Activated CD4-positive, alpha-beta T cell treated with anti-CD3 and anti-CD28 coated beads, Interleukin-2, Interleukin-4, amounts not matched to agents 100 ng/mL and 50 ng/mL, durations not matched to agents 16 hours and 8 hours (primary cell): ENCODE measurements at places on chromosomes 1 and 21.

DNA sequence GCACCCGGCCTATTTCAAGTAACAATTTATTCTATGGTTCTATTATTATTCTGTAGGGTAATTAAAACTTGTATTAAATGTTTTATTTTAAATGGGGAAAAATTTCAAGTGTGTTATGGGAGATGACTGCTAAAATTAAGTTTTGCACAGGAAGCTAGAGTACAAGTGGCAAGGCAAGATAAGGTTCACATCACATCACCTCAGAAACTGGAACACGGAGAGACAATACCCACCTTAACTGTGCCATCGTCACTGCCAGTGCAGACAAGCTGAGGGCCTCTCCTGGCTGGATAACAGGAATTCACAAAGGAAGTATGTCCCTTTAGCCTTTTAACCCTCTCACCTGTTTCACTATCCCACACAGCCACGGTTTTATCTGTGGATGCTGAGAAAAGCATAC lies 7.6 kb downstream of the SNRNP40 start:
- DNase-seq, result no peak

DNA sequence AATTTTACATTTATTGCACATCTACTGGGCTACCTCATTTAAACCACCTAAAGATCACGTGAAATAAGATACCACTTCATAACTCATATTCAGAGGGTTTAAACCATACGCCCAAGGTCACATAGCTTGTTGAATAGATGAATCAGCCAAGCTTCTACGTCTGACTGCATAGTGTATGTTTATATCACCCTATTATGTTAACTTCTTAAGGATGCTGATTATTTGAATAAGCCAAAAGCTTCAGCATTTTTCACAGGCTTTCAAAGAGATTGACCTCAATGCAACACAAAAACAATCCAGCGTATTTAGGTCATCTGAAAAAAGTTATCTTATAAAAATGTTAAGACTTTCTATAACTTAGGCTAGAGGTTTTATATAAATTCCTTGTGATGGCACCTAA lies 373.8 kb downstream of the TGFB2 start:
- DNase-seq, result no peak

DNA sequence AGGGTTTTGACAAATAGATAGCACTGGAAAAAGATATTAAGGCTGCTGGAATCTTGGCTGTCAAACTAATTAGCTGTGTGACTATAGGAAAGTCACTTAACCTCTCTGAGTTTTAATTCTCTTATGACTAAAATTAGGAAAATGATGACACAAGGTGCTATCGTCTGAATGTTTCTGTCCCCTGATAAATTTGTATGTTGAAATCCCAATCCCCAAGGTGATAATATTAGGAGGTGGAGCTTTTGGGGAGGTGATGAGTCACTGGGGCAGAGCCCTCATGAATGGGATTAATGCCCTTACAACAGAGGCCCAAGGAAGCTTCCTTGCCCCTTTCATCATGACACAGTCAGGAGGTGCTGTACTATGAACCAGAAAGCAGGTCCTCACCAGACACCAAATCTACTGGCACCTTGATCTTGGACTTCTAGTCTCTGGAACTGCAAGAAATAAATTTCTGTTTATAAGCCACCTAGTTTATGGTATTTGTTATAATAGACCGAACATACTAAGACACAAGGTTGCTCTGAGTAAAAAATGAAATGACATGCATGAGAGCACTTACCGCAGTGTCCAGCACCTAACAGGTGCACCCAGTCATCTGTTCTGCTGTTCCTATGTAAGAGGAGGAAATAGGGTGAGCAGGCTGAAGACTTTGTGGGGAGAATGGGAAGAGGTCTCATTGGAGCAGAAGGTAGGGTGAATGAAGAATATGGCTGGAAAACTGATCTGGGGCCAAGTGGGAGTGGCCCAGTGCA lies 26.3 kb upstream of the DISP1 start:
- DNase-seq, result no peak

DNA sequence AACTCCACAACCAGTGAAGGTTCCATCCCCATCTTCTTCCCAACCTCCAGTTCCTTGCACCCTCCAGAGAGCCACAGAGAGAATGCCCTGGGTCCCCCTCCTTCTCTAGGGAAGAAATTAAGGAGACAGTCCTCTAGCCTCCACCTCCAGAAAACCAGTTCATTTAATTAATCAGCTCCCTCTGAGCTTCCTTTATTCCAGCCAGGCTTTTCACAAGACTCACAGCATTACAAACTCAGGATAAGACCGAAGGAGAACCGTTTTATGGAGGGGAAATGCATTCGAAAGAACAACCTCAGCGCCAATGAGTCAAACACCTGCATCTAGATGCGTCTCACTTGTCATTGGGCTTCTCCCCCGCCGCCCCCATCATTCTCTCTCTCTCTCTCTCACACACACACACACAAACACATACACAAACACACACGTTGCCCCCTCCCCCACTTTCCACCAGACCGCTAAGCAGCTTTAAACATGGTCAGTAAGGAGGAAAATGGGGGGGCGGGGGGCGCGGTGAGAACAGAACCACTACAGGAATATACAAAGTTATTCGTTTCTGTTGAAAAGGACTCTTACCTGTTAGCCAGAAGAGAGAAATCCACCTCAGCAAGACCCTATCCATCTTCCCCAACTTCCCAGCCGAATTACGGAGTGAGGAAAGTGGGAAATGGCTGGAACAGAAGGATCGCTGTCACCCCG lies 544 bp downstream of the ILDR2 start:
- no peak for DNase-seq
